ENCODE measurements at places on chromosomes 2 and 18.
A peak's percentile ranks its signal among the peaks of the same experiment; 100 is the strongest.

DNA sequence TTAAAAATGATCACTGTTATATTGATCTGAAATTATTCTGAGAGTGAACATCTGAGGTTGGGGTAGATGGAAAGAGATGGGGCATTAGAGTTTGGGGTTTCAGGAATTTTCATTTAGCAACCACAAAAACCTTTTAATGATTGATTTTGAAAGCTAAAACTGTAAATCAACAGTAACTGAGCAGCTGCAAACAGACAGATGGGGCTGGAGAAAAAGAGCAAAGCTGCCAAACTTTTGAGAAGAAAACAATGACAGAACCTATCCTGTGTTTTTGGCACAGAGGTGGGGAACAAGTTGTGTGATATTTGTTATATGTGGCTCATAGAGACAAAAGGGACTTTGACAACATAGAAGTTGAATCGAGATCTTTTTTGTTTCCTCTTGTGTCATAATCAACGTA is 415.8 kb upstream of the DSEL start:
- no peak for DNase-seq

DNA sequence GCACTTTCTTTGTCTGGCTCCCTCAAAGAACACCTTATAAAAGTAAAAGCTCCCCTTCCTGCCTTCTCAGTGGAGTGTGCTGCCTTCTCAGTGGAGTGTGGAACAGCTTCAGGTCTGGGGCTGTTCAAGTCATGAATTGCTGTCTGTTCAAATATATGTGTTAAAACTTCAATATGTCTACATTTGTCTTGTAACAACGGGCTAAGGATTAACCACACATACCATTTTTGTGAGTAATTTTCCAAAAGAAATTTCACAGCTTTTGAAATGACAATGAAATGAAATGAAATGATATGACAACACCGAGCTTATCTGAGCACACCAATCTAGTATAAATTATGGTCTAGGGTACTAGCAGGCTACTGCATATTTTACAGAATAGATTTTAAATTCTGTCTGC is 42.9 kb downstream of the CABYR start:
- DNase-seq = no peak

- no peak for DNase-seq
Measured at GRCh38 chr2:171402906-171403580, 30.7 kb downstream of the METTL8 start.

DNA sequence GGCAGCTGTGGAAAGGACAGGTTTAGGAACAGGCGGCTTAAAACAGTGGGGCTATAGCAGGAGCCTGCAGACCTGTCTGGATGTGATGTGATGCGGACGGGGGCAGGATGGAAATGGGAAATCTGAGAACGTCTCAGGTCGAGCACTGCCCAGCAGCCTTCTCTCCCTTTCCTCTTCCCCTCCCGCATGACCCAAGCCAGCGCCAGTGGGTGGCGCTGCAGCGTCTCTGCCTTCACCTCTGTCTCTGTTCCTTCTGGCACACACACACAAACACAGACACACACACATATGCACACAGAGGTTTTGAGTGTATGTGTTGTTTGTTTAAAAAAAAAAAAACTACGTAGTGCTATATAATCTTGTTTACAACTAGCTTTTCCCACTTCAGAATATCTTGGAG is 82.0 kb upstream of the SLC66A3 start:
- DNase-seq = no peak

DNA sequence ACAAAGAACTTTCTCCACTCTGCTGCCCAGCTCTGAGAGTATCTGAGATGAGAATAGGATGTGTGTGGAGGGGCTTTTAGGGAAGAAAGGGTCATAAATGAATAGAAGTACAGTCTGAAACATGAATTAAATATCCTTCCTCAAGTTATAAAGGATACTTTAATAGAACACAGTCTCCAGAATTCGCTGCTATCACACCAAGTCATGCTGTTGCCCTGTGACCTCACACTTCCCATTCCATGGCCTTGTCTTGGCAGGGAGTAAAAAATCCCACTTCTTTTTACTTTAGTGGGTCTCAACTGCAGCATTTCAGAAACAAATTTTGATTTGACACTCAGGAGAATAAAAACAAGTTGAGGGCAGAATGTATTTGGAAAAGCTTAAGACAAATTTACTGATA is 3.8 kb upstream of the RPE start:
- DNase-seq = no peak

GRCh38 chr2:181790716-181791649 is 100.5 kb upstream of the ITPRID2 start:
- no peak for DNase-seq

GRCh38 chr2:24073816-24074215 is 2.3 kb downstream of the SF3B6 start:
- DNase-seq = no peak

DNA sequence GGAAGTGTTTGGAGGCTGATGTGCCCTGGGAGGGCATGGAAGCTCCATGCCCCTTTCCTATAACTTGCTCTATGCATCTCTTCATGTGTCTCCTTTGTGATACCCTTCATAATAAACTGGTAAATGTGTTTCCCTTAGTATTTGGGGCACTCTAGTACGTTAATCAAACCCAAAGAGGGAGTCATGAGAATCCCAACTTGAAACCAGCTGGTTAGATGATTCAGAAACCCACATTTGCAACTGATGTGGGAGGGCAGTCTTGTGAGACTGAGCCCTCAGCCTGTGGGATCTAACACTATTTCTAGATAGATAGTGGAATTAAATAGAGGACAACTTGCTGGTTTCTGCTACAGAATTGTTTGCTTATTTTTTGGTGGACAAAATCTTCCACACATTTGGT is 20.3 kb downstream of the ANKRD30B start:
- no peak for DNase-seq

GRCh38 chr2:32805104-32806095 is 141.4 kb upstream of the LTBP1 start:
- DNase-seq = no peak

- DNase-seq = no peak
Measured at GRCh38 chr2:103784261-103784660, 1022.4 kb downstream of the TMEM182 start.

GRCh38 chr18:27008575-27008974 is 143.1 kb upstream of the AQP4 start:
- no peak for DNase-seq

DNA sequence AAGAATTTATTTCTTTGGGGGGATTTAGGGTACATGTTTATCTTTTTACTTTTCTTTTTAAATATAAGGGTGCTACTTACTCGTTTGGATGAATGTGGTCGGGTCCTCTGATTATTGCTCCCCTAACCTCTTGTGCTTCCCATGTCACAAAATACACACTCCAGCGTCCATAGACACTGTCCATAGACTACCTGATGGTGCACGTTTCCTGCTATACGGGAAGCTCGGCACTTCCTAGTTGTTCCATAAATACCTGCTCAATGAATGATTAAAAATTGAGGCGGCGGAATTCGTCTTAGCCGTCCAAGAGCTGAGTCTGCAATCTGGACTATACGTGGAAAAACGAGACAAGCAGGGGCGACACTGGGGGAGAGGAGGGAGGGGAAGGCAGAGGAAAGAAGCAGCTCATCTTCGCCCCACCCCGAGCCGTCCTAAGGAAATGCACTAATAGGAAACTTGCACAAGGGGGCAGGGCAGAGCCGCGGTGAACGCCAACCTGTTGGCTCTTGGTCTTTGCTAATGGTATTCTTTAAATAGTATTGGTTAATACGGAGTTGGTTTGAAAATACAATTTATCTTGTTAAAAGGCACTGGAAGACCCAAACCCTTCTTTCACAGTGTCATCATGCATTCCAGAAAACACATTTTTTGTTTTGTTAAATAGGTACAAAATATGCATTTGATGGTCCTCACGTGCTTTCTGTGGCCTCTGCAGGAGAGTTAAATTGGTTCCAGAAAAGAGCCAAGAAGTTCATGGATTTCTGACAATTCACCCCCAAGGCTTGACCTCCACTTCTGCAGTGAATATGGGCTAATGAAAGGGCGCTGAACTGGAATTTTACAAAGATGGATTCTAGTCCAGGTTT is 73.0 kb upstream of the KCTD1 start:
- DNase-seq = no peak

DNA sequence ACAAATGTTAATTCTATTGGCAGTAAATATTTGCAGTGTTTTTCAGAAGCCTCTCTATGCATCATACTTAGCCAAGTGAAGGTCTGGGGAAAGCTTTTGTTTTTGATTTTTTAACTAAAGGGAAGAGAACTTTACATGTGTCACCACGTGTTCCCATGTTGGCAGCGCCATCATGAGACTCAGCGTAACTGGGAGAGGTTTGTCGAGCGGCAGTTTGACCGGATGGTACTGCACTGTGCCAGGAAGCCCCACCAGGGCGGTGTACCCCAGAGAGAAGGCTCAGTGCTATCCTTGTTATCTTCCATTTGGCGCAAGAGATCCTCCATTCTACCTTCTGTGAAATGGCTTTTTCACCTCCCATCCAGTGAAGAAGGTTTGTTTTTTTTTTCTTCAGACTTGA is 38.5 kb downstream of the KIF5C start:
- DNase-seq = no peak

- no peak for DNase-seq
Measured at GRCh38 chr2:6674381-6674780, 191.3 kb downstream of the CMPK2 start.

- DNase-seq = peak; percentile 23
Measured at GRCh38 chr18:56645415-56646016, 5.6 kb upstream of the WDR7 start.

- DNase-seq = no peak
Measured at GRCh38 chr2:1393321-1393720, 19.9 kb upstream of the TPO start.

- no peak for DNase-seq
Measured at GRCh38 chr18:11089931-11090715, 59.2 kb downstream of the PIEZO2 start.

DNA sequence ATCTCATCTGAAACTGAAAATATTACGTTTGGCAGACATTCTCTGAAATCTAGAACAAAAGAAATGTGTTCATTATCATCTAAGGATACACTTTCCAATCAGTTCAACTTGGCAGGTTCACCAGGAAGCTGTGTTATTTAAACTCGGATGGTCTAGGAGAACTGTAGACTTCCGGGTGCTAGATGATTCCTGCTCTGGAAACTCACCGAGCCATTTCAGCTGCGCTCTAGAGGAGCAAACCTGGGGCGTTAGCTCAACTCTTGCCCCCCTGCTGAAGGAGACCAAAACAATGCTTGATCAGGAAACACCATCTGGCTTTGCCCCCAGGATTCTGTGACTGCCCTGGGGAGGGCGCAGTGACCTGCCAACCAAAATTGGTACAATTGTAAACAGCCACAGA is 22.9 kb downstream of the MLPH start:
- DNase-seq = no peak

Measured in NCI-H2171 treated with DMSO at 0.1 percent for 48 hours (cell line).